NK-92 treated with Interleukin-12 subunit alpha and Interleukin-12 subunit beta, amount 100 ng/mL, for 24 hours (cell line): ENCODE measurements at places on chromosomes 2 and 18.
A peak's percentile ranks its signal among the peaks of the same experiment; 100 is the strongest.

- DNase-seq: no peak
Measured at GRCh38 chr2:40004336-40004735, 225.3 kb upstream of the THUMPD2 start.

DNA sequence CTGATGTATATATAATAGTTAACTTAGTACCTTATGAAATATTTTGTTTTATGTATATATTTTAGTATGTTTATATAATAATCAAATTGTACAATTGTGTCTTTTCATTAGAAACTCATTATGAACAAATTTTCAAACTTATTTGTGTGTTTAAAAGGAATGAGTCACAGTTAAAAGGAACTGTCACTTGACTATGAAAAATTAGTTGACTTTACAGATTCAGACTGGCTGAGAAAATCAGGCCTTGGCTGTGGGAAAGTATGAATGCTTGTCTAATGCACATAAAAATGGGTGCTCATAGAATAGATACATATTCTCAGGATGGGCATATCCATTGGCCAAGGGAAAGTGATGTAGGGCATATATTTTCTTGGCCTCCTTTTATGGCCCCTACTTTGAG, 576.8 kb downstream of the SATB2 start:
- no peak for DNase-seq

GRCh38 chr2:212923393-212923792, 228.0 kb downstream of the IKZF2 start:
- no peak for DNase-seq

DNA sequence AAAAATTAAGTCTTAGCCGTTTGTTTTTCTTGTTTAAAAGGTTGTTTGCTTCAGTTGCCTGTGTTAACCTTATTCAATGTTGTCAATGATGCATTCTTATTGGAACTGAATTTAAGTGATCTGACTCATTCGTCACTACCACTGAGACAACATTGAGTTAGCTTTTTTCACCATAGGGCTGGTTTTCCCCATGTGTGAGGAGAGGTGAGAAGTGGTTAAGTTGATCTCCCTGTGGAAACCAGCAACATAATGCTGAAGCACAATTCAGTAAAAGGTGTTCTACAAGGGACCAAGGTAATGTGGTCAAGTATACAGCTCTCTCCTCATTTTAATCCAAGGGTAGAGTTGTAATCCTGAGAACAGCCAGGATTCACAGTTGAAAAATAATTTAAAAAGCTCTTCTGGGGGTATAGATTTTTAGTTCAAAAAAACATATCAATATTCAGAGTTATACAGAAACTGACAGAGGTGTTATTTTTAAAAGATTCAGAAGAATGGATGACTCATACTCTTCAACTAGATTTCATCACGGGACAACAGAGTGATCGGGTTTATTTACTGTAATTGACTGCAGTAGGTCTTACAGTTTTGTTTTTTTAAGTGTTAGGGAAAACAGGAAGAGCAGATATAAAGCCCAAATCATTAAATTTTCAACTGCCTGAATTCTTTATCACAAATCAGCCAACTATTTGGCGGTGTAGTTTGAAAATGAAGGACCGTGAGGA, 12.6 kb downstream of the NOP58 start:
- peak; percentile 4 for DNase-seq

GRCh38 chr2:186467421-186467820, 18.6 kb upstream of the ZC3H15 start:
- DNase-seq: no peak

DNA sequence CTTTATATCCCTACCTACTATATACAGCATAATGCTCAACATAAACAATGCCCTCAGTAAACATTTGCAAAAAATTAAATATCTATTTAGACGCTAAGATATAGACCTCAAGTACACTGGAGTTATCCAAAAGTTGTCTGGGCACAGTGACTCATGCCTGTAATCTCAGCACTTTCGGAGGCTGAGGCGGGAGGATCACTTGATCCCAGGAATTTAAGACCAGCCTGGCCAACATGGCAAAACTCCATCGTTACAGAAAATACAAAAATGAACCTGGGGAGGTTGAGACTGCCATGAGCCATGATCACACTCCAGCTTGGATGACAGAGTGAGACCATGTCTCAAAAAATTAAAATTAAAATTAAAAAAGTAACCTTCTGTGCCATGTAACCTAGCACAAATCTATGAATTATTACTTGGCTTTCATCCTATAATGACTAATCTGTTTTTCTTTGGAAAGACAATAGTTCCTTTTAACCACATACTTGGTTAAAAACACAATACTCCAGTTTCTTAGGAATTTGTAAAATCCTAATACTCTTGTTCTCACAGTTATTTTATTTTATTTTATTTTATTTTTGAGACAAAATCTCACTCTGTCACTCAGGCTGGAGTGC, 6.7 kb upstream of the TNFAIP6 start:
- no peak for DNase-seq

DNA sequence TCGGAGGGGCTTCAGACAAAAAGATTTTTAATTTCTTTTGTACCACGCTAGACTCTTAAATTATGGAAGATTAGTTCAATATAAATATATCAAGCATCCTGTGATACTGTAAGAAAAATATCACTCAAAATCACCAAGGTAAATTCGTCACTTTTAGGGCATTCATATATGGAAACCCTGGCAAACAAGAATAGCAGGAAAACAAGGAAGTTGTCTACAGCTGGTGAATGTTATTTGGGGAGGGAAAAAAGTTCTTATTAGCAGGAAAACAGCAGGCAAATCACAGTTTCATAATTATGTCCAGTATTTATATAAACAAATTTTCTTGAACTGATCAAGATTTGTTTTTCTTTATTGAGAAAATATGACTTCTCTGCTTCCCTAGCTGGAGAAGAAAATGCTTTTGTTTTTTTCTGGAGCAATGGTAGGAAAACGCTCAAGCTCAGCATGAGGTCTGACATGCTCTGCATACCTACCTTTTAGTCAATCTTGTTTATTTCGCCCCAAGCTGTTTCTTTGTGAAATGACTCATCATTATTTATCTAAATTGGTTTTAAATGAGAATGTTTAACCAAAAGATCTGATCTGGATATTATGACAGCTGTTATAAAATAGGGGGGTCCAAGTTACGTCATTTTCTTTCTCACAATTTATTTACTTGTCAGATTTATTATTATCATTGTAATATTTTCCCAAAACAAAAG, 14.7 kb downstream of the LINC00305 start:
- no peak for DNase-seq

GRCh38 chr18:57956491-57956890, 87.5 kb upstream of the NEDD4L start:
- DNase-seq: no peak

DNA sequence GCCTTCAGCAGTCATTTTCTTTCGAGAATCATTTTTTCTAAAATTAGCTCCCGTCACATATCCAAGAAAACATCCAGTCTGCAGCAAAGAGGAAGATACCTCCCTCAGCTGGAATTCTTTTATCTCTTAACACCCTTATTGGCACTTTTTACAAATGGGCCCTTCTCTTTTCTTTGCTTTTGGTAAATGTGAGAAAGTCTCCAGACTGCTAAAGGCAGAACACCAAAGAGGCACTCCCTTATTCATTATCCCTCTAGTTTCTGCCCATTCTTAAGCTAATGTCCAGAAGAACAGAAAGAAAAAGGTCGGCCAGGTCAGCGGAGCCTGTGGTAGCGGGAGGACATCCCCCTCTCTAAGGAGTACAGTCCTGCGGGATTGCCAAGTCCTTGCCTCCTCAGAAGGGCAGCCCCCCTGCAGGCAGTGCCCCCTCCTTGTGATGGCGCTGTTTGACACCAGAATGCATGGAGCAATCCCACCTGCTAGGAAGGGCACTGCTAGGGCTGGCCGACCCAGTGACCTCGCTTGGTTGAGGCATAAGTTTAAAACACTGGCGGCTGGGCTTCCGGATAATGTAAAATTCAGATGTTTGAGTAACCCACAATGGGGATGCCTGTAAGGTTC, 34.0 kb downstream of the ST6GAL2 start:
- DNase-seq: no peak

DNA sequence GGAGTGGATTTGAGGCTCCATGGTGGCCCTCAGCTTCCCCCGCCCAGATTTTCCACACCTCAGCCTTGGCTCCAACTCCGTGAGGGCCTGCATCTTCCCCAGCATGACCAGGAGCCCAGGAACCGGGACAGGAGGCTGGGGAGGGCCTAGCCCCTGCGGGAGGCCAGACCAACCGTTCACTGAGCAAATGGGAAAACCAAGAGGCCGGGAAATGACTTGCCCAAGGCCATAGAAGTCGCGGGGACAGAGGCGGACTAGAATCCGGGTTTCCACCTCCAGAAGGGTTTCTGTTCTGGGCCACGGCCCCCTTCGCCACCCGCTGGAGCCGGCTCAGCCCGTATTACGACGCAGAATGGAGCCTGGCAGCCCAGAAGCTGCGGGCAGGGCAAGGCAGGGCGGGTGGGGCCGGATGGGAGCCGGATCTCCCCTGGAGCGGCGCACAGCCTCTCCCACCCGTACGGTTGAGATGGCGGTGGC, 7.9 kb upstream of the CRYBA2 start:
- no peak for DNase-seq

DNA sequence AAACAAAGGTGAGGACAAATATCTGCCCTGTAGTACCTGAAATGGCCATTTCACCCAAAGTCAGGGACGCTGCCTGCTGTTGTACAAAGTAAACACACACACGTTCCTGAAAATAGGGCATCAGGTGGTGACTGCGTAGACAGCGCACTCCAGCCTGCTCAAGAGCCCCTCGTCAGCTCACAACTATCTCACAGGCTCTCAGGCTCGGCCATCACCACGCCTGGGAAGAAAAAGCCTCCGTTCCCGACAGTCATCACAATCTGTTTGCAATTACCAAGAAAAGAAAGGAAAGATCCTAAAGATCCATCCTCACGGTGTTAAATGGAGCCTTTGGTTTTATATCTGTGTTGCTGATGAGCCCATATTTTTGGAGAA, 230.2 kb downstream of the ZNF516 start:
- no peak for DNase-seq

DNA sequence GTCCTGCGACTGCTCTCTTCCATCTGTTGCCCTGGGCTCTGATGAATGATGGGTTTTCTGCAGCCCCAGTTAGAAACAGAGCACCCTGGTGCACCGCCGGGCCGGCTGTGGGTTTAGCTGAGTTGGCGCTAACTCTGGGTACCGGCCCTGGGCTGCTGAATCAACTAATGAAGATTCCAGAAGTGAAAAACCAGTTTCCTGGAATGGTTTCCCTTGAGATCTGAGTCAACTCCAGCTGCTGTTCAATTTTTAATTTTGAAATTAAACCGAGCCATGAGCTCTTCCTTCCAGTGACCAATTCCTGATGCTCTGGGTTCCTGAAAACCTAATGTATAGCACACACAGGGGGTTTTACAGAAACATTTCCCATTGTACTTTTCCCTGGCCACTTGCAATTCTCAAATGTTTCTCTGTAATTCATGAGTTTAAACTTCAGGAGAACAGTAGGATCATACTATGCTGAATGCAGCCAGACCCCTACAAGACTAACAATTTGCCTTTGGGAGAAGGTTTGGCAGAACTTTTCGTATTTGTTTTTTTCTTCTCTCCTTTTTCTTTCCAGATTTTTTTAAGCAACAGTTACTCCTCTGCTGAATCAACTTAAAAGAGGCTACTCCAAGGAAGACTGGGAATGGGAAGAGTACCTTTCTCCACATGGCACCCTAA, 5.5 kb downstream of the COL6A3 start:
- no peak for DNase-seq

DNA sequence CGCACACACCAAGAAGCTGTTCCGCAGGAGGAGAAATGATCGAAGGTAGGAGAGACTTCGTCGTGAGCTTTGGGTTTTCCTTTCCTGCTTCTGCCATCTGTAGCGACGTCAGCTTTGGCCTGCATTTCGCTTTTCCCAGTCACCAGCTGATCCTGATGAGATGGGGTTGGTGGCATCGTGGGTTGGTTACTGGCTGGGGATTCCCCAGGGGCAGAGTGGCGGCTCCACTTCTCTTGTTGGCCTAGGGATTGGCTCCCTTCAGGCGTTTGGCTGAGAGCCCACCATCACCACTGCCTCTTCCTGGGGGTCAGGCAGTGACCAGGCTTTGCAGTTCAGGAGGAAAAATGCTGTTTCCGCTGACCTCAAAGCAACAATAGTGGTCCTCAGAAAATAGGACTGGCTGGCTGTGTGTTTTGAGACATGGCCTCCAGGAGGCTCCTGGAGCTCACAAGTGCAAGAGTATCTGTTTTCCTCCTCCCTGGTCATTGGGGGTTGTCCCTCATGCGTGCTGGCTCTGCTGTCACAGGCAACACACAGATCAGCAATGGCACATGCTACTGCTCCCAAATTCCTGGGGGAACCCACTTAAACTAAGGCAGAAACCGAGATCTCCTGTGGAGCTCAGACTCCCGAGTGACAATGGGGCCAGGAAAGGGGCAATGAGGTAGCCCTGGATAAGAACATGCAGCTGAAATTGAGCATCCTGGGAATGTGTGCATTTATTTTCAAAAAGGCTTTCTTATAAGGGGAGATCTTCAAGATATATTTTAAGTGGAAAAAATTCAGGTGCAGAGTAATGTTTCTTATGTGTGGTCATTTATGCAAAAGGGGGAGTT, 173.0 kb downstream of the CTIF start:
- DNase-seq: no peak

DNA sequence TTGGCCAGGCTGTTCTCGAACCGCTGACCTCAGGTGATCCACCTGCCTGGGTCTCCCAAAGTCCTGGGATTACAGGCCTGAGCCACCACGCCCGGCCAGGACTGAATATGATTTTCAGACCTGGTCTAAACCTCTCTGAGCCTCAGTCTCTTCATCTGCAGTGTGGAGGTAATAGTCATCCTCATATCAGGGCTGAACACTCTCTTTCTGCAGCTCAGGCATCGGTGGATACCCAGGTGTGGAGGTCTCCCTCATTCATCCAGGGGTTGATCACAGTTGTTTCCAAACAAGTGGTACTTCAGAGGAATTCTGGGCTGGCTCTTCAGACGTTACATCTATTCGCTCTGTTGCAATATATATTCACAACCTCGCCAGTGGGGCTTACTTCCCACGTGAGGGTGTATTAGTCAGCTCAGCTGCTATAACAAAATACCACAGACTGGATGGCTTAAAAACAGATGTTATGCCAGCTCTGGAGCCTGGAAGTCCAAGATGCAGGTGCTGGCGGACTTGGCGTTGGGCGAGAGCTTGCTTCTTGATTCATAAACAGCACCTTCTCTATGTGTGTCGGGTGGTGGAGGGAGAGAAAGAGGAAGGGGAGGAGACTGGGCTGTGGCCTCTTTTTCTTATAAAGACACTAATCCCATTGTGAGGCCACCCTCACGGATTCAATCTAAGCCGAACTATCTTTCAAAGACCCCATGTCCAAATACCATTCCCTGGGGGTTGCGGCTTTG, 2.9 kb upstream of the MBP start:
- no peak for DNase-seq

- DNase-seq: no peak
Measured at GRCh38 chr2:9160732-9161131, 45.9 kb upstream of the ASAP2 start.

GRCh38 chr18:36942264-36942663, 113.3 kb downstream of the KIAA1328 start:
- DNase-seq: no peak
